ENCODE measurements at places on chromosomes 2 and 18.

DNA sequence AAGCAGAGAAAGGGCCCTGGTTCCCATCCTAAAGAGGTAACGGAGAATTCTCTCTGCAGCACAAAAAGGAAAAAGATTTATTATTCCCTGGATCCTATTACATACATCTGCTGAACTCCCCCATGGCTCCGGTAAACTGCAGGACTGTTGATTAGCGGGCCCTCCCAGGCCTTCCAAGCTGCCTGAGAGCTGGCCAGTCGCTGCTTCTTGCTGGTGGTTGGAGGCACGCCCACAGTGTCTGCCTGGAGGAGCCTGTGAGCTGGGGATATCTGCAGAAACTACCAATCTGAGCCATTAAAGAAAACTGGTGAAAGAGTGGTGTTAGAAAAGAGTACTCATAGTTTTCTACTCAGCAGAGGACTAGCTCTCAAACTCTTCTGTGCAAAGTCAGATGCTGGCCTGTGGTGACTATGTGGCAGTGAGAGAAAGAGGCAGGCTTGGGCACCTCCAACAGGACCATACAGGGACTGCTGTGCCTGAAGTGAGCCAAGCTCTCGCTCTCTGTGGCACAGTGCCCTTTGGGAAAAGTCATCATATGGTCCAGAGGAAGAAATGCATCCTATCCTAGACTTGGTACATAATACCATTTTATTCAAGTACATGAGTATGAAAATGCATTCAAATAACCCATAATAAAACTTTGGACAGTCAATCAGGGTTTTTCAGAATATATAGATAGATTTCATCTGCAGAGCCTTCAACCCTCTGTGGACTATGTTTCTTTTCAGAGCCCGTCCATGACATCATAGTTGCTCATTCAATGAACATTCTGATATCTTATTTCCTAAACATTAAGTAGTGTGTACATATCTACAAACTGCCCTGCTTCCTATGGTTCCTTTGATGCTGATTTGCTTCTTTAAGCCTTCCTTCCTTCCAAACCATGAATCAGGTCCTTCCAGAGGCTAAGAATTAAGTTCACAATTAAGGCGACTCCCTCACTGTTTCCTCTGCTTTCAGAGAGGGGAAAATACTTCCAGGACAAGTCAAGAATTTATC, 242.0 kb upstream of the LYPD1 start:
- no peak for DNase-seq

GRCh38 chr2:146365041-146365440, 1479.8 kb upstream of the ACVR2A start:
- no peak for DNase-seq

DNA sequence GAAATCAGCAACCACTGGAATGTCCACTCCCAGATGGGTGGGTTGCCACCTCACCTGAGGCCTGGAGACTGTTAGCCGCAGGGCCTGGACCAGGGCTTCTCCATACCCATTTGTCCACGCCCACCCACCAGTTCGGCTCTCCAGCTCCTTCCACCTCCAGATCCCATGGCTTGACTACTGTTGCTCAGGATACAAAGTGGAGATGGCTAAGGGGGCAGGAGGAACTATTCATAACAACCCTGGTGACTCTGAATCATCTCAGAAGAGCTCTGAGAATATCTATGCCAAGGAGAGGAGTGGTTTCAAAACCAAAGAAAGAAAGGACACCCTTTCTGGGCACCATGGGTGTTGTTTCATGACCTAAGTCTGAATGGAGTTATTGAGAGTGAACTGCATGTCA, 145.8 kb downstream of the LAMA3 start:
- DNase-seq: no peak

DNA sequence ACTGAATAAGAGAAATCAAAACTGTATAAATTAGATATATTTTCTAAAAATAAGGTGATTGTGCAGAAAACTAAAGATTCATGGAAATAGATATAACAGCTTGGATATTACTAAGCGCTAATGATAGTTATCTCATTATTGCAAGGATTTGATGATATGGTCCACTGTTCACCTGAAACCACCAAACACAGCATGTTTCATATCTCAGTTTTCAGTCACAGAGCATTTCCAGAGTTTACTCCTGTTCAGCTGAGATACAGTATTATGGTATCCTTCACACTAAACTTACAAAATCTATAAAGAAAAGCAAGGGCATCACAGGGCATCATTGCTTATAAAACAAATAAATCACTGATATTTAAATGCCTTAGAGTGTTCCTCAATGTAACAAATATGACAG, 591.6 kb downstream of the ERBB4 start:
- DNase-seq: no peak

DNA sequence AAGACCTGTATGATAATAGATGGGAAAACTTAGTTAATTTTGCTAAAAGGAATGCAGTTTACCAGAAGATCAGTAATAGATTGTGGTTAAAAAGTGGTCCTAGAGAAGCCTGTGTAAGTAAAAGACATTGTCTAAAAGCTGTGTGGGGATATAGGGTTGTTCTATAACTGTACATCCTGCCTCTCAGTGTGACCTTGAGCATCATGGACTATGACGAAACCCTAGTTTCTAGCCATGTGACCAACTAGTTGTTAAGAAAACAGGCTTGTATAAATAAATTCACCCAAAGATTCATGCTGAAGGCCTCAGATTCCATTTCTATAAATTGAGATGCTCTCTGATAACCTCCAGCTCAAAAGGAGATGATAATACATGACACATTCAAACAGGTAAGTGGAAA, 160.7 kb downstream of the IKZF2 start:
- DNase-seq: no peak

GRCh38 chr2:96940001-96940615, 46.3 kb downstream of the FAM178B start:
- DNase-seq: no peak

GRCh38 chr2:67845621-67846369, 217.0 kb downstream of the C1D start:
- no peak for DNase-seq

DNA sequence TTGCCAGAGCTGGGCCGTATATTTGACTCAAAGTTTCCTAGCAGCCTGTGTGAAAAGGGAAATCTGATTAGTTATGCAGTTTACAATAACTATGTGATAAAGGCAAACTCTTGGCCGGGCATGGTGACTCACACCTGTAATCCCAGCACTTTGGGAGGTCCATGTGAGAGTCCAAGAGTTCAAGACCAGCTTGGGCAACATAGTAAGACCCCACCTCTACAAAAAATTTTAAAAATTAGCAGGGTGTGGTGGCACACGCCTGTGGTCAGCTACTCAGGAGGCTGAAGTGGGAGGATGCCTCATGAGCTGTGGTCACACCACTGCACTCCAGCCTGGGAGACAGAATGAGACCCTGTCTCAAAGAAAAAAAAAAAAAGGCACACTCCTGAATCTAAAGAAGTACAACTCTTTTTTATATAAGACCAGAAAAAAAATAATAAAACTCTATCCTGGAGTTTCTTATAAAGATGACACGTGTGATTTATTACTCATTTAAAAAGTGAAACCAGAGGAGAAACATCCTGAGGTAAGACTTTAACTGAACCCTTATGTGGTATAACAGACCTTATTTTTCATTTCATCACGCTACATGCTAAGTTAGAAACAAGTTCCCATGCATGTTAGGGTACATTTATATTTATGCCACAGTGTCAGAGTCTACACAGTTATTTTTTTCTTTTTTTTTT, 32.6 kb upstream of the KCMF1 start:
- DNase-seq: no peak

DNA sequence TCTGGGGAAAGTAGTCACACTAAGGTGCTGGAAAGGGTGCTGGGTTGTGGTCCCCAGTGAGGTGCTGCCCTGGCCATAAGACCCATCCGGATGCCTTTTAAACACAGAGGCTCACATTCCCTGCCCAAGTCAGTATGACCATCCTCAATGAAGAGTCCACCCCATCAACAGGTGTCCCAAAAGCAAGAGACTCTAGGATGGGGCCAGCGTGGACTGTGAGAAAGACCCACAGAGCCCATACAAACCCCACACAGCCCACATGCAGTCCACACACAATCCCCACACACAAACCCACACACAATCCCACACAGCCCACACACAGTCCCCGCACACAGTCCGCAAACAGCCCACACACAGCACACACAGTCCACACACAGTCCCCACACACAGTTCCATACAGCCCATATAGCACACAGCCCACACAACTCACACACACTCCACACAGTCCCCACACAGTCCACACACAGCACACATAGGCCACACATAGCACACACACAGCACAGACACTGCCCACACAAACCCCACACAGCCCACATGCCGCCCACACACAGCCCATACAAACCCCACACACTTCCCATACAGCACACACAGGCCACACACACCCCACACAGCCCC, 241.4 kb upstream of the SALL3 start:
- DNase-seq: no peak

- no peak for DNase-seq
These were observed 361.8 kb upstream of the PIK3C3 start for GRCh38 chr18:41593171-41593675.

DNA sequence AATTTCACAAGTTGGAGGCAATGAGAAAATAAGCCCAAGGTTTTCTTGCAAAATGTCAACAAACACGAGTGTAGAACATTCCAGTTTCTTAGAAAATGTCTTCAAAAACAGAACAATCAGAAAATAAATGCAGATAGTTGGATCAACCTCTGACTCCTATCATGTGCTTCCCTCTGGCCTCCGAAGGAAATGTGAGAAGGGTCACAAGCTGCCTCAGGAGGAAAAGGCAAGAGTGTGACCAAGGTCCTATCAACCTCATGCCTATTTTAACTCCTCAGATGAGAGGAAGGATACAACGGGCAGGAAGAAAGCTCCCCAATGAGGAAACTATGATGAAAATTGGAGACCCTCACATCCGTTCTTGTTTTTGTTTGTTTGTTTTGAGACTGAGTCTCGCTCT, 7.9 kb downstream of the SCYGR5 start:
- no peak for DNase-seq

DNA sequence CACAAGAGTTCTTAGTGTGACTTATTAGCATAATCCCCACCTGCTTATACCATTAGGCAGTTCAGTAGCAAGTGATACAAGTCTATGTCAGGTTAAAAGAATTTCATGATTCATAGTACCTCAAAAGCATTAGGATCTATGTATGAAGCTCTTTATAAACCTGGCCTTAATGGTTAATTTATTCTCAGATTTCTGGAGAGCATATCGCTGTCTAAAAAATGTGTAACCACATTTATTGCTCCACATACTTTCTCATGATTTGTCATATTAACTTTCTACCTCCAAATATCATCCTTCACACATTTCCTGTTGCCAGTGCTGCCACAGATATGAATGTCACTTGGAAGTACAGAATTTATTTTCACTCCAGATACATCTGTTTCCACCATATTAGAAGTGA, 332.8 kb upstream of the MAP2 start:
- DNase-seq: no peak

- DNase-seq: no peak
These were observed 17.7 kb downstream of the NFATC1 start for GRCh38 chr18:79413426-79413825.

GRCh38 chr18:26002375-26002910, 88.0 kb downstream of the SS18 start:
- no peak for DNase-seq

DNA sequence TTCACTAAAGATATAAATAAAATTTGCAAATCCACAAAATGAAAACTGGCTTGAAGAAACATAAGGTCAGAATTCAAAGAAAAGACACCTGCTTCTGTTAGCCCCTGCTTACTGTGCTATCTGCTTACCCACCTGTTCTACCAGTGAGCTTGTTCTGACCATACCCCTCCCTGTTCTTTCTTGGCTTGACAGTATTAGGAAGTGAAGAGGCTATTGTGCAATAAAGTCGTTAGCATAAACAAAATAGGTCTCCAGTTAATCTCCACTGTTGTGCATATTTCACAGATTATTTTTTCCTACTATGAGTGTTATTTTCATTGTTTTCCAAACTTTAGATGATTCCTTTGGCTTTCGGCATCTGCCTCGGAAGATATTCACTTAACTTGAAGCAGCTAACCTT, 322.1 kb downstream of the CCDC85A start:
- DNase-seq: no peak

GRCh38 chr18:28175930-28176697, 816 bp downstream of the CDH2 start:
- DNase-seq: no peak
